Left lung (tissue), 14 donors: ENCODE measurements at places on chromosomes 11 and 22. TPM values are rescaled to one million over a fixed set of nuclear protein-coding genes. Genes with fewer than 3 reads are reported as not detected.

DNA sequence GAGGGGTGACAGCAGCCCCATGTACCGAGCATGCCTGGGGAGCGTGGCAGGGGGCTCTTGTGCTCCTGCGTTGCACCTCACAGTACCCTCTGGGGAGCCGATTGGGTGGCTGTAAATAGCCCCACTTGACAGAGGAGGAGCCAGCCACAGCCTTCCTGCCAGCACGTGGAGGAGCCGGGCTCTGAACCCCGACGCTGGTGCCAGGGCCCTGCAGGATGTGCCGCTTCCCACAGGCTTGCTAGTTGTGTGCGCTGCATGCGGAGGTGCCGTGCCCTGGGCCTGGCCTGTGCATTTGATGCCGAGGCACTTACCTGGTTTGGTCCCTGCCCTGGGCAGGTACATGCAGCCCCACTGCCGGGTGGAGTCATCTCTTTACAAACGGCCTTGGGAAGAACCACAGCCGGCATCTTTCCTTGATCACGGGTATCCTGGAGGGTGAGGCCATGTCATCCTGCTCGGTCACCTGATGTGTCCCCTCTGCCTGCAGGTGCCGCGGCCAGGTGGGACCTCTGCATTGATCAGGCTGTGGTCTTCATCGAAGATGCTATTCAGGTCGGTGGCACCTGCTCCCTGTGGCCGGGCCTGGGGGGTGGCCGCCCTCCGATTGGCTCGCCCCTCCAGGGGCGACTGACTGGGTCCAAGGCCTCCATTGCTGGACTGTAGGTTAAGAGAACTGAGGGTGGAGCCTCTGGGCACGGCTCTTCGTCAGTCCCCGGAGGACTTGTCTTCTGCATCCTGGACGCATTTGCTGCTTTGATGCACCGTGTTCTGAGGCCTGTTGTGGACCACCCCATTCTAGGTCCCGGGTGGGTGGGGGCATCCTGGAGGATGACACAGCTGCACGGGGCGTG lies 5.0 kb downstream of the TPCN2 start:
- DNase-seq = no peak

GRCh38 chr11:45233121-45233803 lies 52.9 kb downstream of the SYT13 start:
- no peak for DNase-seq

- DNase-seq = no peak
Measured at GRCh38 chr22:30572840-30573593, 1.4 kb downstream of the GAL3ST1 start.

GRCh38 chr11:27520226-27520625 lies 13.7 kb upstream of the LIN7C start:
- DNase-seq = no peak

- peak; percentile 74 for DNase-seq
Measured at GRCh38 chr11:27183672-27184457, 143.2 kb downstream of the BBOX1 start.

DNA sequence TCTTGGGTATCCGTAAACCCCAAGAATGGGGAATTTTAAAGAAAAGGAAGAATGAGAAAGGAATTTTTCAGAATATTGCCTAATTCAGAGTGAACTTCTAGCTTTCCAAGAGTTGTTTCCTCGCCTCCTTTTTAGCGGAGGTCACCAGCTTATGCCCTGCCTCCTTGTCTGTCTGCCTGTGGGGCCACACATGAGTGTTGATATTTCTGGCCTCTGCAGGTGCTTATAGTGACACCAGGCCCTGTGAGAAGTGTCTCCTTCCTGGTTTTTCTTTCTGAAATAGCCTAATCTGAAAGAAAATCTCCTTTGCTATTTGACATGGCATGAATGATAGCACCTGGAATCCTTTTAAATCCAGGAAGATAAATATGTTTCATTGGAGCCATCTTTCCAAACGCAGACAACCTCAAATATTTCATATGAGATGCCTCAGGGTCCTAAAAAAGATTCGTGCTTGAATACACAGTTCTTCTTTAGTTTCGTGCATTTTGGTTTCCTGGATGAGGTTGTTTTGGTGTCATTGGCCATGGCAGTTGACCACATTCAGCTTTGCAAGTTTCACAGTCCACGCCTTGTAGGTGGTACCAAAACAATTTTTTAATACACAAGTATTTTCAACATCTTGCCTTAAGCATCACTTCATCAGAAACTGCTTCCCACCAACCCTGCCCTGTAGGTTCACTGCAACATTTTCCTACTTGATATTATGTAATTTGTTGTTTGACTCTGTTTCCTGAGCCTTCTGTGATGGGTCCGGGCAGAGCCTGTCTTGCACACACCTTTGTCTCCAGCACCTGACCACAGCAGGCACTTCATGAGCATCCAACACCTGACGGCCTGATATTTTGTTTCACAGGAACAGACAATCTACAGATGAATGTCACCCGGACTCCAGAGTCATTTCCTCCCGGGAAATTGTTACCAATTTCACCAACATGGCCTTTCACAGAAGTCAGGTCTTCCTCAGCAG lies 159.4 kb downstream of the C11orf91 start:
- no peak for DNase-seq

GRCh38 chr22:45505991-45506747 lies 3.5 kb downstream of the FBLN1 start:
- DNase-seq = no peak

SVIP gene
- polyA plus RNA-seq = 35.6 TPM

KCNJ11 gene
- 8.0 TPM for polyA plus RNA-seq
